ENCODE measurements at places on chromosomes 4 and X.

- DNase-seq, result no peak
Observed at GRCh38 chrX:133151336-133151735, 54.4 kb upstream of the USP26 start.

DNA sequence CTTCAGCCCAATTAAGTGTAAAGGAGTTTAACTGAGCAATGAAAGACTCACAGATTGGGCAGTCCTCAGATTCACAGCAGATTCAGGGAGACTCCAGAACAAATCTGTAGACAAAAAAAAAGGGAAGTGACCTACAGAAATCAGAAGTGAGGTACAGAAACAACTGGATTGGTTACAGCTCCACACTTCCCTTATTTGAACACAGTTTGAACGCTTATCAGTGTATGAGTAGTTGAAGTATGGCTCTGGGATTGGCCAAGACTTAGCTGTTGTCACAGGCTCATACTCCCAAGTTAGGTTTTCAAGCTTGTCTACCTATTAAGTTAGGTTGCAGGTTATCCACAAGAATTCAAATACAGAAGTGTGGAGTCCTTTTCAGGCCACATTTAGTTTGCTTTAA lies 112.4 kb upstream of the ELOVL6 start:
- no peak for DNase-seq

GRCh38 chr4:7396186-7396910 lies 38.4 kb downstream of the PSAPL1 start:
- no peak for DNase-seq

DNA sequence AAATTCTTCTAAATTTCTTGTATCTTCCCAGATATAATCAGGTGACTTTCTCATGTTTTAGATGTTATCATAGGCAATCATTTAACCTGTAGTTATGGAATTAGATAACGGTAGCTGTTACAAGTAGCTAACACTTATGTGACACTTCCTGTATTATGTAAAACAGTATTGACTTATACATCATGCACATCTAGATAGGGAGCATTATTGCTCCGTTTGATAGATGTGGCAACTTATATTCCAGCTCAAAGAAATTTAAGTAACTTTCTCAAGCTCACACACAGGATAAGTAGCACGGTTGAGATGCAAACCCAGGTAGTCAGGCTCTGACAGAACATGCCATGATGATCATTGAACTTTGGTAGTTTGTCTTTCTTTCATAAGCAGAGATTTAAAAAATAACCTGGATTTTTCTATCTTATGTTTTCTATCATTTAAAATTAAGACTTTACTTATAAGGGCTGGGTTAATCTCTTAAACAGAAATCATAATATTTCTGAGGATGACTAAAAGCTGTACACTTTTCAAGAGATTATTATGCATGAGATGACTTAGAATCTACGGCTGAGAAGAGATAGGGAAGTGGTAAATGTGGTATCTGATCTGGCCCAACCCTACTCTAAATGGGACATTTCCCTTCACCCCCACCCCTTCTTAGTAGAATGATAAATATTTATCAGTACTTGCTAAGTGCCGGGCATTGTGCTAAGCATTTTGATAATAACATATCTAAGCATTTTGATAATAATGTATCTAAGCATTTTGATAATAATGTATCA lies 69.1 kb upstream of the HPGD start:
- no peak for DNase-seq

DNA sequence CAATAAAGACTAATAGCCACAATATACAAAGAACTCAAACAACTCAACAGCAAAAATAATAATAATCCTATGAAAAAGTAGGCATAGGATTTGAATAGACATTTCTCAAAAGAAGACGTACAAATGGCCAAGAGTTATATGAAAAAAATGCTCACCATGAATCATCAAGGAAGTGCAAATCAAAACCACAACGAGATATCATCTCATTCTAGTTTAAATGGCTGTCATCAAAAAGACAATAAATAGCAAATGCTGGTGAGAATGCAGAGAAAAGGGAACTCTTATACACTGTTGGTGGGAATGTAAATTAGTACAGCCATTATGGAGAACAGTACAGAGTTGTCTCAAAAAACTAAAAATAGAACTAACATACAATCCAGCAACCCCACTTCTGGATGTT lies 18.8 kb downstream of the TLR6 start:
- DNase-seq, result no peak

GRCh38 chrX:129037389-129037788 lies 485.9 kb downstream of the SMARCA1 start:
- DNase-seq, result no peak

DNA sequence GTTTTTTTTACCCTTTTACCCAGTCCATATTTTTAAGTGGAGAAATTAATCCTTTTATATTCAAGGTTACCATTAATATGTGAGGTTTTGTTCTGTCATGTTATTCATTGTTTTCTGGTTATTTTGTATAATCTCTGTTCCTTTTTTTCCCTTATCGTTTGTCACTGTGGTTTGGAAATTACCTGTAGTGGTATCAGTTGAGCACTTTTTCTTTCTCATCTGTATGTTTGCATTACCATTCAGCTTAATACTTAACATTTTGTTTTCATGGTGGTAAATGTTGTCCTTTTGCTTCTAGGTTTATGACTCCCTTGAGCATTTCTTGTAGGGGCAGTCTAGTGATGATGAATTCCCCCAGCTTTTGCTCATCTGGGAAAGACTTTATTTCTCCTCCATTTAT lies 6.6 kb downstream of the ETDC start:
- no peak for DNase-seq

DNA sequence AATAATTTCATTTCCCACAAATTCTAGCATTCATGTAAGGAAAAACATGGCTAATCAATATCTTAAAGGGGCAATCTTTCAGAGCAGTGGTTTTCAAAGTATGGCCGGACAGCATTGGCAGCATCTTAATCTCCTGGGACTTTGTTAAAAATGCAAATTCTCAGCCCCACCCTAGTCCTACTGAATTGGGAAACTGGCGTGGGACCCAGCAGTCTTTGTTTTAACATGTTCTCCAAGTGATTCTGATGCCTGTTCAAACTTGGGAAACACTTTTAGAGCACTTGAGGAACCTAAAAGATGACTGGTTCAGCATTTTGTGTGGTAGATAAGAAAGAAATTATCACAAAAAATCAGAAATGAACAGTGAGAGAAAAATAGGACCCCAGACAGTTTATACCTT lies 65.7 kb downstream of the ZFX start:
- DNase-seq, result no peak

GRCh38 chrX:17833954-17834353 lies 27.1 kb downstream of the RAI2 start:
- DNase-seq, result no peak

DNA sequence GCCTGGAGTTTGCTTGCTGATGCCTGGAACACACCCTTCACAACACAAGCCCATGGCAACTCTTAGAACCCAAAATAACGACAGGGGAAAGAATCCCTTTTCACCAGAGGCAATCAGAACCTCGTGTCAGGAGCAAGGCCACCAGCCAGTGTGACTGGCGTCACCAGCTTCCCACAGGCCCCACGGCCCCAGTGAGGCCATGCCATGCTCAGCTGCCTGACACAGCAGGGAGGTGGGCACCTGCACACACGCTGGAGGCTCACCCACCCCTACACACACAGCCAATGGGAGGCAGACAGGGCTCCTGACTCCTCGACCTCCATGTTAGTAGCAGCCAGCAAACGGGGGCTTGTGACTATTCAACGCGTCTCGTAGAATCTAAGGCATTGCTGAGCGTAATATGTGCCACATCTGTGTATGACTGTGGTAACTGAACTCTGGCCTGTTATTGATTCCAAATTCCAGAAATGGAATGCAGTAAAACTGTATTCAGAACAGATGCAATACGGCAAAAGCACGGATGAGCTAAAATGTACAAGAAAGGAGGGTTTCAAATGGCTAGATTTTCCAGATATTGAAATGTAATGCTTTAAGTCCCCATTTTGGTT lies 28.5 kb downstream of the RNF212 start:
- DNase-seq, result no peak

- no peak for DNase-seq
Observed at GRCh38 chr4:62816566-62816965, 1592.7 kb downstream of the TECRL start.

GRCh38 chr4:1246901-1247863 lies 1.7 kb downstream of the CTBP1 start:
- DNase-seq, result no peak

DNA sequence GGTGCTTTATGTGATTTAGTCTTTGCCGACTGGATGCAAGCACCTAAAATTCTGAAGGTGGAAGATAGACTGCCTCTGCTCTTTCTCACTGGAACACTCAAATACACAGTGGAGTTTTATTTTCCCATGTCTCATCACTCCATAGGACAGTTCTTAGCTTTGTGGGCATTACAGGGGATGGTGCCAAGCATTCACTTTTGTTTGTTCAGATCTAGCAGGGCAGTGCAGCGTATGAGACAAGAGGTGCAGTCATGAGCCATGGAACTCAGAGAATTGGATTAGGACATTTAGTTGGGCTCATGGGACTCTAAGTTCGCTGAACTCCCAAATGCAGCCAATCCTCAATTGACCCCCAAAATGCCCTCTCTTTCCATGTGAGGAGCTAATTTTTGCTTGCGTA lies 1136.9 kb upstream of the PRKX start:
- DNase-seq, result no peak

- DNase-seq, result no peak
Observed at GRCh38 chr4:67762086-67762485, 7.9 kb upstream of the GNRHR start.

DNA sequence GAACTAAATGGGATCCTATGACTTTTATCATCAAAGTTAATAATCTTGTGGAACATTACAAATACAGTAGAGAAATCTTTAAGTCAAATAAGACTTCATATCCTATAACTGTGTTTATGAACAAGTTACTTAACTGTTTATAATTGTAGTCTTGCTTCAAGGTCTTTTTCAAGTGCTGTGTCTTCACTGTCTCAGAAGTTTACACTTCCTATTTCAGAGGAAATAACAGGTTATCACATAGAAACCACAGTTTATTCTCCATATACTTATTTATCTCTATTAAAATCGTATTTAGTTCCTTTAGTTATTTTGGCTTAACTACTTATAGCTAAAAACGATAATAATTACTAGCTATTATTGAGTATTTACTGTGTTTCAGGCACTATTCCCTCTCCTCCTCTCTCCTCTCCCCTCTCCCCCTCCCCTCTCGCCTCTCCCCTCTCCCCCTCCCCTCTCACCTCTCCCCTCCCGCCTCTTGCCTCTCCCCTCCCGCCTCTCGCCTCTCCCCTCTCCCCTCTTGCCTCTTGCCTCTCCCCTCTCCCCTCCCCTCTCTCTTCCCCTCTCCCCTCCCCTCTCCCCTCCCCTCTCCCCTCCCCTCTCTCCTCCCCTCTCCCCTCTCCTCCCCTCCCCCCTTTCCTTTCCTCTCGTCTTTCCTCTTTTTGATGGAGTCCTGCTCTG lies 63.7 kb downstream of the RBPJ start:
- no peak for DNase-seq

- no peak for DNase-seq
Observed at GRCh38 chrX:3545901-3546300, 167.5 kb downstream of the PRKX start.

GRCh38 chrX:130682990-130683389 lies 220.0 kb downstream of the ENOX2 start:
- DNase-seq, result no peak

- no peak for DNase-seq
Observed at GRCh38 chrX:9786798-9787635, 788 bp downstream of the SHROOM2 start.

DNA sequence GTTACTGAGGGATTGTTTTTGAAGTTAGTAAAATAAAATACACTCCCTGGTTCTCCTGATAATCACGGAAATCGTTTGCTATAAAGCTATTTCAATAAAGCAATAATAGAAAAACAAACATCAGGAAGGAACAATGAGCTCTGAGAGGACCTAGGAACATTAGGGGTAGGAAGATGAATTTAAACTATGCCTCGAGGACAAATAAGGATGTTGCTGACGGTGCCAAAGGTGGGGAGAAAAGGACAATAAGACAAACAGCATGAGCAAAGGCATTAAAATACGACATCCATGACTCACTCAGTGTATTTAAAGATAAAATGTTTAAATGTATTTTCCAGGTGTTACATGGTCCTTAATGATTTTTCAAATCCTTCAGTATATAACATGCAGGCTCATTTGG lies 110.3 kb downstream of the MTNR1A start:
- no peak for DNase-seq

DNA sequence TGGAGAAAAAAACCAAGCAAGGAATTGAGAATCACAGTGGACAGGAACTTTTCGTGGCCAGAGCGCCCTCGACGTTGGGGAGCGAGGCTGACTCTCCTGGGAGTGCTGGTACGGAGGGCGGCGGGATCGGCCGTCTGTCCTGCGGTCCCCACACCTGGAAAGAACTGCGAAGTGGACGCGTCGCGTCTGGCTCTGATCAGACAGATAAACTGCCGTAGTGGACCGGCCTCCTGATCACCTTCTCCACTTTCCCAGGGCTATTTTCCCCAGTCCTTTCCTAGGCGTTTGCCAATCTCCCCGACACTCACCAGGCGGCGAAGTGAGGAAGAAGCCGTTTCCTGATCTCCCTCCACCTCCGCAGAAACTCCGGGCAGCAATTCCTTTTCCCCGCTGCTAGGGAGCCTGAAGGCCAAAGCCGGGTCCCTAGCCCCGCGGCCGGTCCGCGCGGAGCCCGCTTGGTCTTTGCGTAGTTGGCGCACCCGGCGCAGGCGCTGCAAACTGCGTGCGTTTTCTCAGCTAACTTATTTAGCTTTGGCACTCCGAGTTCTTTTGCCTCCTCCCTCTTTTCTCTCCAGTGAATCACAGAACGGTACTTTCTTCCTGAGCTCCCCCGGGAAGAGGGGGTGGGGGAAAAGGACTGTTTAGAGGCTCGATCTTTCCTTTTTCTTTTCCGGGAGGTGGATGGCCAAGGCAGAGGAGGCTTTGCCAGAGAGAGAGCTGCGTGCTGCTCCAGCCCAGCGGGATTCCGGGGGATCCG lies at the start of gene ARSJ:
Gene ARSJ (minus strand): TSS at position 500 of the 757 bp plus-strand sequence. CDS start 813 bp downstream, outside the sequence.
- DNase-seq, result no peak

DNA sequence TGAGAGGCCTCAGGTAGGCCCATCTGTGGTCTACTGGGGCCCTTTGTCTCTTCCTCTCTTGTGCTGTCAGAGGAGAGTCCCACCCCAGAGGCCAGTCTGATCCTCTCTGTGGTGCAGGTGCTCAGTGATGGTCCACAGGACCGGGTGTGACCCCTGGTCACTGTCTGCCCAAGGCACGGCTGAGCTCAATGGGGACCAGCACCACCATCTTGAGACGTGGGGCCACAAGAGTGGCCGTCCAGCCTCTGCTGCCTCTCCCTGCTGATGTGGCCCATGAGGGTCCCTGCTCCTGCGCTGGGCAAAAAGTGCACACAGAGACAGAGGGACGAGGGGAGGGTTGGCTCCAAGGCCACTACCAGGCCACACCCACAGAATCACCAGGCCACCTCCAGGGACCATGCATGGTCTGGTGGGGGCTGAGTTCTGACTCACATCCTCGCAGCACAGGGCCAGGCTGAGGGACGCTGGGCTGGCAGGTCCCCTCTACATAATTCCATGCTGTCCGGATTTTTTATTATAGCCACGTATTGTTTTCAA lies 88.3 kb downstream of the FAM53A start:
- no peak for DNase-seq

- DNase-seq, result no peak
Observed at GRCh38 chrX:39897741-39898097, 200.0 kb downstream of the BCOR start.

Data from activated gamma-delta T cell treated with Interleukin-2 at 50 U/mL for 16 hours (primary cell).